Upper lobe of right lung (tissue), 1 donor: ENCODE measurements at places on chromosomes 11 and 22. TPM values are rescaled to one million over a fixed set of nuclear protein-coding genes. Genes with fewer than 3 reads are reported as not detected.

The HEPHL1 gene
- total RNA-seq = not detected

The SNX32 gene
- not detected for total RNA-seq

The EI24 gene
- 69.6 TPM for total RNA-seq

The CCDC73 gene
- not detected for total RNA-seq

The LYVE1 gene
- total RNA-seq = 108 TPM

The CREBZF gene
- total RNA-seq = 42.8 TPM

The EFCAB6 gene
- total RNA-seq = 3.6 TPM

The CNIH2 gene
- 1.6 TPM for total RNA-seq
